Thyroid gland (tissue), 4 donors: ENCODE measurements at places on chromosomes 5 and 9. TPM values are rescaled to one million over a fixed set of nuclear protein-coding genes. Genes with fewer than 3 reads are reported as not detected.

DNA sequence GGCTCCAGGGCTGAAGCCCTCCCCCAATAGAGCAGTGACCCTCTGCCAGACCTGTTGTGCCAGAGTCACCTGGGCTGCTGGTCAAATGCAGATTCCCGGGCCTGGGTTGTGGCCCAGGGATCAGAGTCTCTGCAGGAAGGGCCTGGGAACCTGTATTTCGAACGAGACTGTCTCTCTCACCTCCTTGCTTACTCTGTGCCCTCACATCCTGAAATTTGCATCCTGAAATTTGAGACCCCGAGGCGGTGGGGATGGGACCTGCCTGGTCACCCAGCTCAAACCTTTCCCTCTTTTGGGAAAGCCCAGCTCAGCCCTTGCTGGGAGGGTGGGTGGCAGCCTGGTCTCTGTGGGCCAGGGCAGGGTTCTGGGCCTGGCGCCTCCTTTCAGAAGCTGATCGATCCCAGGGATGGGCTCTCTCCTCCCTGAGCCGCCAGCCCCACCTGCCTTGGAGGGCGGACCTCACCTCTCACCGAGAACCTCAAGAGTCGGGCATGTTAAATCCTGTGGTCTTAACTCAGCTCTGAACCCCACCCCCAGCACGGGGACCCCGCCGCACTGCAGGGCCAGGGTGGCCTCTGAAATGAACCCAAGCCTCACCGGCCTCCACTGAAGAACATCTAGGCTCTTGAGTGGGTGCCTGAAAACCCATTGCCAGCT, 44.0 kb upstream of the IER5L start:
- no peak for DNase-seq

GRCh38 chr5:62341783-62342475, 35.9 kb downstream of the KIF2A start:
- DNase-seq = no peak

DNA sequence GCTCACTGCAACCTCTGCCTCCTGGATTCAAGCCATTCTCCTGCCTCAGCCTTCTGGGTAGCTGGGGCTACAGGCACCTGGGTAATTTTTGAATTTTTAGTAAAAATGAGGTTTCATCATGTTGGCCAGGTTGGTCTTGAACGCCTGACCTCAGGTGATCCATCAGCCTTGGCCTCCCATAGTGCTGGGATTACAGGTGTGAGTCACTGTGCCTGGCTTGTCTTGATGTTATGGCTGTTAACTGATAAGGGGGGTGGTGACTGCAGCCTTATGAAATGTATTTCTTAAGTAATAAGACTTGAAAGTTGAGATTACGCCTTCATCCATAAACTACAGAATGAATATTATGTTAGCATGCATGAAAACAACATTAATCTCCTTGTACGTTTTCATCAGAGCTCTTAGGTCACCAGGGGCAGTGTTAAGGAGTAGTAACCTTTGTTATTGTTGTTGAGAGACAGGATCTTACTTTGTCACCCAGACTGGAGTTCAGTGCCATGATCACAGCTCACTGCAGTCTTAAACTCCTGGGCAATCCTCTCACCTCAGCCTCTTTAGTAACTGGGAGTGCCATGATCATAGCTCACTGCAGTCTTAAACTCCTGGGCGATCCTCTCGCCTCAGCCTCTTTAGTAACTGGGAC, 148.3 kb downstream of the ATP10B start:
- DNase-seq = no peak

GRCh38 chr9:110755179-110755578, 86.6 kb downstream of the MUSK start:
- no peak for DNase-seq

DNA sequence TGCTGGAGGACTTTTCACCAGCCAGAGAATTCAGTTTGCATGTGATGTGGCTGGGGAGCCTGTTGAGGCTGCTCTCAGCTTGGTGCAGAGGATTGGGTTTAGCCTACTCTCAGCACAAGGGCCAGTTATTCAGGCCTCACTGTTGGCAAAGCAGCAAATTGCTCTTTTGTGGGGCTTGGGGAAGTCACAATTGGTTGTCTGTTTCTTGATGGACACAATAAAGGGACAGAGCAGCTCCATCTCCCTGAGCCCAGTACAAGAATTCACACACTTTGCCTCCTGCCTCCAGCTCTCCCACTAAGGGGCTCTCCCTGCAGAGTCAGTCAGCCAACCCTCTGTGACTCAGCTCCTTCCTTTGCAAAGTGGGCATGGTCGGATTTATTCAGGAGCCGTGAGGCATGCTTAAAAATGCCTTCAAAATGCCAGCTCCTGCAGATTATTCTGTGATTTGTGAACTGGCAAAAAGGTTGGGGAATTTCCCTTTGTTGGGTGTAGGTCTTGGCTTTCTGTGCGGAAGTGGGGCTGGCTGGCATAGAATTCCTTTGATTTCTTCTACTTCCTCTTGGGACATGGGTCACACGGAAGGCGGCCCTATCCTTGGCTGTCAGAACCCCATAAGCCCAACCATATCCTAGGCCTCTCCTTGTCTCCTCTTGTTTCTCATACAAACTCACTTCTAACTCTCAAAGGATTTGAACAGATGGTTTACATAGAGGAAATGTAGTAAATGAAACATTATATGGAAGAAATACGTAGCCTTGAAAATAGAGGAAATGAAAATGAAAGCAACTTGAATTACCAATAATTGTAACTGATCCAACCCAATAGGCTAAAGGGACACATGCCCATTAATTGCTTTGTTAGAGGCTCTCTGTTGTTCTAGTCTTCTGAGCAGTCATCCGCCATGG, 118.7 kb upstream of the CD180 start:
- peak; percentile 27 for DNase-seq

Gene SPOCK1
- total RNA-seq = 34.1 TPM
